B cell (primary cell): ENCODE measurements at places on chromosomes 2 and 18. TPM values are rescaled to one million over a fixed set of nuclear protein-coding genes. Genes with fewer than 3 reads are reported as not detected.

DNA sequence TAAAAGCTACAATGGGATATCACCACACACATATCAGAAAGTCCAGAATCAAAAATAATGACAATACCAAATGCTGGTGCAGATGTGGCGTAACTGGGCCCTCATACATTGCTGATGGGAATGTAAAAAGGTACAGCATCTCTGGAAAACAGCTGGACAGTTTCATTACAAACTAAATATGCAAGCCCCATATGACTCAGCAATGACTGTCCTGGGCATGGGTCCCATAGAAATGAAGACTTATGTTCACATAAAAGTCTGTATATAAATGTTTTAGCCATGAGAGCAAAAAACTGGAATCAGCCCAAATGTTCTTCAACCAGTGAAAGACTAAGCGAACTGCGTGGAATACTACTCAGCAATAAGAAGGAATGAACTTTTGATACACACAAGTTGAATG, 56.7 kb downstream of the ALPK2 start:
- DNase-seq: no peak
- no peaks in the 10 kb centered on the region for H3K36me3 ChIP-seq
- no peak overlapping the region for H3K4me3 ChIP-seq
- H3K4me1 ChIP-seq: no peaks in the 10 kb centered on the region
- H3K27me3 ChIP-seq: no peaks in the 10 kb centered on the region
- H3K27ac ChIP-seq: no peak overlapping the region

GRCh38 chr2:62844311-62845090, 139.0 kb downstream of the EHBP1 start:
- H3K36me3 ChIP-seq: peaks cover 2% of the 10 kb centered on the region
- H3K27ac ChIP-seq: no peak overlapping the region
- no peak for DNase-seq
- no peaks in the 10 kb centered on the region for H3K4me1 ChIP-seq
- no peak overlapping the region for H3K4me3 ChIP-seq

DNA sequence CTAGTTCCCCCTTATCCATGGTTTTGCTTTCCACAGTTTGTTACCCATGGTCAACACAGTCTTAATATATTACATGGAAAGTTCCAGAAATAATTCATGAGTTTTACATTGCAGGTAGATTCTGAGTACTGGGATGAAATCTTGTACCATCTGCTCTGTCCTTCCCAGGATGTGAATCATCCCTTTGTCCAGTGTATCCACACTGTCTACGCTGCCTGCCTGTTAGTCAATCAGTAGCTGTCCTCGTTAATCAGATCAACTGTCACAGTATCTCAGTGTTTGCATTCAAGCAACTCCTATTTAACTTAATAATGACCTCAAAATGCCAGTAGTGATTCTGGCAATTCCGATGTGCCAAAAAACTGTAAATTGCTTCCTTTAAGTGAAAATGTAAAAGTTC, 76.3 kb downstream of the DYNC1I2 start:
- H3K27ac ChIP-seq: no peak overlapping the region
- no peak overlapping the region for H3K4me3 ChIP-seq
- no peak for DNase-seq
- H3K27me3 ChIP-seq: no peaks in the 10 kb centered on the region
- H3K4me1 ChIP-seq: no peaks in the 10 kb centered on the region
- no peaks in the 10 kb centered on the region for H3K36me3 ChIP-seq

- no peaks in the 10 kb centered on the region for H3K27me3 ChIP-seq
- H3K4me1 ChIP-seq: peaks cover 14% of the 10 kb centered on the region
- no peak overlapping the region for H3K27ac ChIP-seq
- H3K4me3 ChIP-seq: no peak overlapping the region
- DNase-seq: no peak
- H3K36me3 ChIP-seq: no peaks in the 10 kb centered on the region
These were observed 144.8 kb downstream of the SMAD7 start for GRCh38 chr18:48805826-48806535.

- no peaks in the 10 kb centered on the region for H3K36me3 ChIP-seq
- peaks cover 42% of the 10 kb centered on the region for H3K4me1 ChIP-seq
- H3K27me3 ChIP-seq: no peaks in the 10 kb centered on the region
- no peak overlapping the region for H3K4me3 ChIP-seq
- no peak for DNase-seq
- H3K27ac ChIP-seq: no peak overlapping the region
These were observed 179.8 kb downstream of the HDAC4 start for GRCh38 chr2:239220981-239221396.

GRCh38 chr2:176385219-176385759, 116.0 kb downstream of the MTX2 start:
- no peaks in the 10 kb centered on the region for H3K4me1 ChIP-seq
- DNase-seq: no peak

DNA sequence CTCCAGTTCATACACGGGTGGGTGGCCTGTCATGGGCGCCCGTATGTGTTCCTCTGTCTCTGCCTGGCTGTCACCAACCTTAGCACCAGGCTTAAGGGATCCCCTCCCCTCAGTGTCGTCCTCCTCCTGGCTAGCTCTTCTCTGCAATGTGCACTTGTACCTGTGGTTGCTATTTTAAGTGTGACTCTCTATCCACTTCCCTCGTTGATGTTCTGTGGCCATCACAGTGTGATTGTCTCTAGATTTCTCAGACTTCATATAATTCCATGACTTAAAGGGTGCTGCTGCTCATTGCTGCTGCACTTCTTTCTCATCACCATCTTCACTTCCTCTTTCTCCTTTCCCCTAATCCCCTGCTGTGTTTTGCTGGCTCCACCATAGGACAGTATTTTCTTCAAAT, 143.4 kb downstream of the EML6 start:
- no peak overlapping the region for H3K4me3 ChIP-seq
- H3K27ac ChIP-seq: peak overlapping the region; percentile 19
- H3K4me1 ChIP-seq: peaks cover 14% of the 10 kb centered on the region

GRCh38 chr2:152247337-152247695, 71.8 kb upstream of the STAM2 start:
- H3K4me3 ChIP-seq: no peak overlapping the region
- DNase-seq: no peak
- no peaks in the 10 kb centered on the region for H3K36me3 ChIP-seq
- H3K27me3 ChIP-seq: no peaks in the 10 kb centered on the region
- no peaks in the 10 kb centered on the region for H3K4me1 ChIP-seq

DNA sequence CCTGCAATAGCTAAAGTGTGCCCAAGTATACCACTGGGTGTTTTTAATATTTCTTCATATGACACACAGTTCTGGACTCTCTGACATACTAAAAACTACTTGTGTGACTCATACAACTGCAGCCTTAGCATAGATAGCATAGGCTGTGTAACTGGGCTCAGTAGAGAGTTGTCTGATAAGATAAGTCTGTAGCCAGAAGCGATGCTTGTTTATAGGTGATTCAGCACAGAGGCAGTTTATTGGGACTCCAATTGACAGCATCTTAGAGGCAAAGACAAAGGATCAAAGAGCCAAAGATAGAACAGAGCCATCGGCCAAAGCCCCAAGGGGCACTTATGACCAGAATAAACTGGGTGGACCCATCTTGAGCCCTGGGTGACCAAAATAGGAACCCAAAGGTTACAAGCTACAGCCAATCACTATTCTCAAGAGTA, 42.3 kb downstream of the AAK1 start:
- H3K4me1 ChIP-seq: peaks cover 9% of the 10 kb centered on the region
- no peak for DNase-seq
- H3K27ac ChIP-seq: no peak overlapping the region

- H3K4me3 ChIP-seq: no peak overlapping the region
- DNase-seq: no peak
- no peaks in the 10 kb centered on the region for H3K27me3 ChIP-seq
- no peaks in the 10 kb centered on the region for H3K4me1 ChIP-seq
These were observed 143.7 kb downstream of the ASB1 start for GRCh38 chr2:238570391-238570790.

DNA sequence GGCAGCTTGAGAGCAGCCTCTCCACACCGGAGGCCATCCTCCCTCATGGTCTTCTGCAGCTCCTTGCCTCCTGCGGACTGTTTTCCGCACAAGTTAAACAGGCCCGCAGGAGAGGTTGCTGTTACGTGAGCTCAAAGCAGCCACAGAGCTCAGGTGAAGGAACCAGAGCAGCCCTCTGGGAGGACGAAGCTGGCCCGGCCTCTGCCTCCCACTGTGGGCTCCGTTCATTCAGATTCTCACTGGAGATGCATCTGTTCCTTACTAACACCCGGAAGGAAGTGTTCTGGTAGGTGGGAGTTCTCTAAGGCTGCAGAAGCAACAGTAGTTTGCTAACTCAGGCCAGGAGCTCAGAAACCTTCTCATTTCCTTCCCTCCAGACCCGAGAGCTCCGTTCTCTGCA, 10.9 kb downstream of the DIPK1C start:
- DNase-seq: no peak
- H3K4me3 ChIP-seq: no peak overlapping the region
- no peaks in the 10 kb centered on the region for H3K4me1 ChIP-seq
- no peaks in the 10 kb centered on the region for H3K36me3 ChIP-seq
- H3K27ac ChIP-seq: no peak overlapping the region

GRCh38 chr2:133086176-133086575, 416.2 kb upstream of the LYPD1 start:
- H3K27me3 ChIP-seq: no peaks in the 10 kb centered on the region
- H3K4me1 ChIP-seq: no peaks in the 10 kb centered on the region
- no peak for DNase-seq

DNA sequence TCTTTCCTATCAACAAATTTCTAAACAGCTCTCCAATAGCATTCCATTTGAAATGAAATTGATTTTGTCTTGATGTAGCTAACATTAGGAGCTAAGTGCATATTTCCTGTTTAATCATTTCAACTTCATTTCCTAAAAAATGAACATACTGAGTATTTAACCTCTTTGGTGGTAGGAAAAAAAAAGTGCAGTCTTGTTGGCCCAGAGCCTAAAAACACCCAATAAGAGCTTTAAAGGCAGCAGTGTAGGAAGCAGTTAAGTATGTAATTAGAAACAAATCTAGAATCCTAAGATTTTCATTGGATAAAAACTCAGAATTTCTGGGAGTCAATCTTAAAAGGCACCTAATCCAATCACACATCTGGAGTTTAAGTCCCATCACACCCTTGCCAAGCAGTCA, 71.0 kb upstream of the RBMS1 start:
- H3K27me3 ChIP-seq: no peaks in the 10 kb centered on the region
- DNase-seq: no peak
- H3K27ac ChIP-seq: no peak overlapping the region
- H3K4me1 ChIP-seq: no peaks in the 10 kb centered on the region
- no peak overlapping the region for H3K4me3 ChIP-seq

- H3K27me3 ChIP-seq: no peaks in the 10 kb centered on the region
- H3K4me3 ChIP-seq: peak overlapping the region; percentile 58
- H3K36me3 ChIP-seq: no peaks in the 10 kb centered on the region
- H3K4me1 ChIP-seq: peaks cover 25% of the 10 kb centered on the region
- peak overlapping the region; percentile 72 for H3K27ac ChIP-seq
- DNase-seq: peak; percentile 44
These were observed 996 bp downstream of the TGFBRAP1 start for GRCh38 chr2:105328281-105329196.

GRCh38 chr2:36423619-36424120, 68.1 kb downstream of the CRIM1 start:
- H3K36me3 ChIP-seq: no peaks in the 10 kb centered on the region
- no peaks in the 10 kb centered on the region for H3K27me3 ChIP-seq
- no peaks in the 10 kb centered on the region for H3K4me1 ChIP-seq
- H3K27ac ChIP-seq: no peak overlapping the region

DNA sequence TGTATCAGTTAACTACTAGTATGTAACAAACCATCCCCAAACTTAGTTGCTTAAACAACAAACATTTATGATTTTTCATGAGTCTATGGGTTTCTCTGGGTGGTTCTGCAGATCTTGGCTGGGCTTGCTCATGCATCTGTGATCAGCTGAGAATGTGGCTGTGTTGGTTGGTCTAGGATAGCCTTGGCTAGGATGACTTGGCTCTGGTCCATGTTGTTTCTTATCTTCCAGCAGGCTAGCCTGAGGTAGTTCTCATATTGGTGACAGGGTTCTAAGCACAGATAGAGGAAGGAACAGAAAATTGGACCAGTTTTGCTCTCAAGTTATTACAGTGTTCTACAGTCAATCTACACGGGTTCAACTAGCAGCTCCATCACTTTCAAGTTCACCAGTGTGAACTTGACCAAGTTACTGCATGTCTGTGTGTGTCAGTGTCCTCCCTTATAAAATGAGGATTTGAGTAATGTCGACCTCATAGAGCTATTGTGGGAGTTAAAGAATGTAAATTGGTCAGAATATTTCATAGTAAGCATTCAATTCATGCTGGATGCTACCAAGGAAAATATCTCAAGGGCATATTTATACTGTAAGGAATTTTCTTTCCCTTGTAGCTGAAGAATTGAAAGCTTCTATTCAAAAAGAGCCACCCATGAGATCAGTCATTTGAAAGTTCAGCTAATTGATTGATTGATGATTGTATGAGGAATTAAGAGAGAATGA, 65.3 kb downstream of the MYO3B start:
- DNase-seq: no peak
- H3K27ac ChIP-seq: no peak overlapping the region

Gene VIL1
- total RNA-seq: not detected in 2 replicates

DNA sequence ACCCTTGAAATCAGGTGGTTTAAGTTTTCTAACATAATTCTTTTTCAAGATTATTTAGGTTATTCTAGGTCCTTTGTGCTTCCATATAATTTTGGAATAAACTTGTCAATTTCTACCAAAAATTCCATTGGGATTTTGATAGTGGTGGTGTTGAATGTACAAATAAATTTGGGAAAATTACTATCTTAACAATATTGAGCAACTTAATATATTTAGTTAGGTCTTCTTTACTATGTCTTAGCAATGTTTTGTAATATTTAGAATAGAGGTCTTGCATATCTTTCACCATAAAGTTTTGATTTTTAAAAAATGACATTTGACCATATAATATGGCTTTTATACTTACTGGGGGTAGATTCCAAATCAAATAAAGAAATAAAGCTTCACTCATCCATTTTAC, 34.0 kb upstream of the CTIF start:
- no peaks in the 10 kb centered on the region for H3K27me3 ChIP-seq
- no peak overlapping the region for H3K4me3 ChIP-seq
- H3K27ac ChIP-seq: no peak overlapping the region
- H3K36me3 ChIP-seq: no peaks in the 10 kb centered on the region

GRCh38 chr2:141468761-141469160, 662.1 kb downstream of the LRP1B start:
- H3K4me3 ChIP-seq: no peak overlapping the region
- no peaks in the 10 kb centered on the region for H3K4me1 ChIP-seq
- no peaks in the 10 kb centered on the region for H3K27me3 ChIP-seq
- no peak for DNase-seq
- no peaks in the 10 kb centered on the region for H3K36me3 ChIP-seq
- H3K27ac ChIP-seq: no peak overlapping the region

DNA sequence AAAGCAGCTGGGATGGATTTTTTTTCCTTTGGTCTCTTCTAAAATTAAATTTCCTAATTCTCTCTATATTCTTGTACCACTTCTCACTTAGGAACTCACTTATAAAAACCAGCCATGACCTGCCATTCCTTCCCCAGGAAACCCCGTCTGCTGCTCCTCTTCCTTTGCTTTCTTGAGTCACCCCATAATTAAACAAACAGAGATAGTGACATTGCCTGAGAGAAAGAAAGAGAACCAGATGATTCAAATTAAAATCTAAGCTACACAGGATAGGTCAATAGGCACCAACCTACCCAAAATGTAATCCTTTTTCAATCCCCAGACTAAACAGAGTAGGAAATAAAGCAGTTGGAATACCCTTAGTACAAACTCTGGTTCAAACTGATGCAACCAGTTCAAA, 9.7 kb downstream of the STK39 start:
- no peak overlapping the region for H3K27ac ChIP-seq
- no peak overlapping the region for H3K4me3 ChIP-seq
- no peaks in the 10 kb centered on the region for H3K36me3 ChIP-seq
- peaks cover 3% of the 10 kb centered on the region for H3K4me1 ChIP-seq

- H3K36me3 ChIP-seq: no peaks in the 10 kb centered on the region
- DNase-seq: peak; percentile 94
- peaks cover 98% of the 10 kb centered on the region for H3K4me1 ChIP-seq
- peak overlapping the region; percentile 64 for H3K4me3 ChIP-seq
These were observed 5.5 kb downstream of the TMBIM1 start for GRCh38 chr2:218286570-218287459.

Gene REEP1
- not detected in 2 replicates for total RNA-seq
